ENCODE measurements at places on chromosomes 6 and 20.

DNA sequence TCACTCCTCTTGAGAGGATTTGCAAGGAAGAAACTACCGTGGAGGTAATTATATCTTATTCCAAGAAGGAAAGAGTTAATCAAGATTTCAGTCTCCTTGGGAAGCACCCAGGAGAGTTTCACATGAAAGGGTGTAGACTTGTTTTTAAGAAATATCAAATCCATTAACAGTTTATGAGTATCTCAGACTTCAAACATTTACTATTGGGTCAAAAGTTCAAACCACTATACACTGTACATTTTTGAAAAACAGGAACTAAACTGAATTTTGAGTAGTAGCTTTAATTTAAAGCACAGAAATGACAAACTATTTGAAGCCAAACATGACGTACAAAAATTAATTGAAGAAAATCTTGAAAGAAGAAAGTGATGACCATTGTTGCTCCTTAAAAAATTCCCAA is 164.0 kb downstream of the FOXC1 start:
- DNase-seq, result no peak

DNA sequence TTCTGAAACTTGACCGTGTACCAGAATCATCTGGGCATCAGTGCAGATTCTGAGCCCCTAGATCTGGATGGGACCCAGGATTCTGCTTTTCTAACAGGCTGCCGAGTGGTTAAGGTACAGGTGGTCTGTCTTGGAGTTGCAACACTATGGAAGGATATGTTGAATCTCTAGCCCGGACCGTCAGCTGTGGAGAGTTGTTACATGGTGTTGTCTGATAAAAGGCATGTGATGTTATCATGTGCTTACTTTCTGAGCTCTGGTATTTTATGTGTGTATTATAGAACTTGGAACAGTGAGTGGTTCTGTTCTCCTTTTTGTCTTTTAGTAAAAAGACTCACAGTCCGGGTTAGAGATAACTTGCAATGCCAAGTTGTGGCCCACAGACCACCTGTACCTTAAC is 123.0 kb downstream of the JARID2 start:
- DNase-seq, result no peak

- DNase-seq, result peak; percentile 34
These were observed 6.5 kb downstream of the TGM6 start for GRCh38 chr20:2387180-2387577.

- no peak for DNase-seq
These were observed 3.3 kb downstream of the TCF21 start for GRCh38 chr6:133891927-133892812.

- no peak for DNase-seq
These were observed 43.2 kb downstream of the STK35 start for GRCh38 chr20:2144850-2145249.

GRCh38 chr6:60867548-60867947 is 1418.5 kb downstream of the KHDRBS2 start:
- DNase-seq, result no peak

- no peak for DNase-seq
These were observed 100.9 kb upstream of the MLN start for GRCh38 chr6:33904747-33905065.

- DNase-seq, result no peak
These were observed 109.0 kb upstream of the TRAF3IP2 start for GRCh38 chr6:111714416-111715270.

GRCh38 chr6:54188846-54189245 is 77.6 kb downstream of the MLIP start:
- no peak for DNase-seq

- DNase-seq, result no peak
These were observed 177.8 kb upstream of the ARID1B start for GRCh38 chr6:156599366-156599765.

GRCh38 chr6:127383988-127384387 is 40.6 kb upstream of the ECHDC1 start:
- peak; percentile 50 for DNase-seq

DNA sequence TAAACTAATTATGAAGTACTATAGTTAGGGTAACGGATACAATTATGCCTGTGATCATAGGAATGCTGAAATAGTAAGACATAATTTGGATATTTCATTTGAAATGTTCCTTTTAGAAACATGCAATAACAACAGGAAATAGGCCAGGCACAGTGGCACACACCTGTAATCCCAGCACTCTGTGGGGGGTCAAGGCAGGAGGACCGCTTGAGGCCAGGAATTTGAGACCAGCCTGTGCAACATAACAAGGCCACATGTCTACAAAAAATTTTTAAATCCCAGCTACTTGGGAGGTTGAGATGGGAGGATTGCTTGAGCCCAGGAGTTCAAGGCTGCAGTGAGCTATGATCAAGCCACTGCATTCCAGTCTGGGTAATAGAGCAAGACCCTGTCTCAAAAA is 25.7 kb upstream of the MYO6 start:
- DNase-seq, result no peak

DNA sequence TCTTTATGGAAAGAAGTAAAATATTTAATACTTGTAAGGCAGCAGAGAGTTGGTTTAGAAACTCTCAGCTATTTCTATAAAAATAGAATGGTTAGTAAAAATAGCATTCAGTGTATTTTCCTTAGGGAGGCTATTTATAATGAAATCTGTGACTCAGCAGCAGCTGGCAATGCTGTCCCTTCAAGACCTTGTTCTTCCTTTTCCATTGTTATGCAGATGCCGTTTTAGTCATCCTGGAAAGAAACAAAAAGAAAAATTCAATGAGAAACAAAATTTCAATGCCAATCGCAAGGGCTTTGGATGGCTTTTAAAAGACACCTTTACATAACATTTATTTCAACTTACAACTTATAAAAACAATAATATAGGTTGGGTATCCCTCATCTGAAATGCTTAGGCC is 17.5 kb downstream of the MPC1 start:
- DNase-seq, result peak; percentile 60

DNA sequence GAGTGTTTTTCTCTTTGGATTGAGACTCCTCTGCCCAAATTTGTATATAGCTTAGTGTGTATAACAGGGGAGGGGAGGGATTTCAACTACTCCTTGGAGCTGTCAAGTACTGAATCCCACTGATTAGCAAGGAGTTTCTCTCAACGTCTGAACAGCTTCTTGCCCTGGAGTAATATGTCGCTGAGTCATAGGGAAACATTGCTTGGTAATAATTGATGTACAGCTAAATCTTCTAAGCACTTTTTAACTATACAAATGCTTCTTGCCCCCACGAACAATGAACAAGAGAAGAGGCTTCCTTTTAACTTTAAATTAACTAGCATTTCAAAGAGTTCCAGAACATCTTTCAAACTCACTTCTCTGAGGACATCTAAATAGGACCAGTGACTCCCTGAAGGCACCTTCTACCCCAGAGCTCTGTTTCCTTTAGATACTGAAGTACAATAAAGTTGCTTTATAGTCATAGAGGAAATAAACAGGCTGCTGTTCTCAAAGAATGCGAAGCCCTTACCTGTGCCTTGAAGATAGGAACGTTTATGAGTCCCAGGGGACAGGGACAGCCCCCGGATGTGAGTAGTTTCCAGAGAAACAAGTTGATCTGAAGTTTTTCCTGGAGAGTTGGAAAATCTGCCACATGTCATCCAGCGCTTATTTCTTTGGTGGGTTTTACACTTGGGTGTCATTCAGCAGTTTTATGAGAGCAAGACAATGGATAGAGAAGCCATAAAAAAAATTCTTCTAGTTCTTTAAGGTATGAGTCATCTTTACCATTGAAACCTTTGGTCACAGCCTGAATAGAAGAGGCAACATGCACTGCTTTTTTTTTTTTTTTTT is 462.5 kb upstream of the BTBD3 start:
- DNase-seq, result peak; percentile 80
